Stimulated activated CD4-positive, alpha-beta T cell treated with anti-CD3 and anti-CD28 coated beads, TNF-alpha, amount 100 ng/mL, for 1 hour (primary cell): ENCODE measurements at places on chromosomes 2 and 18.

DNA sequence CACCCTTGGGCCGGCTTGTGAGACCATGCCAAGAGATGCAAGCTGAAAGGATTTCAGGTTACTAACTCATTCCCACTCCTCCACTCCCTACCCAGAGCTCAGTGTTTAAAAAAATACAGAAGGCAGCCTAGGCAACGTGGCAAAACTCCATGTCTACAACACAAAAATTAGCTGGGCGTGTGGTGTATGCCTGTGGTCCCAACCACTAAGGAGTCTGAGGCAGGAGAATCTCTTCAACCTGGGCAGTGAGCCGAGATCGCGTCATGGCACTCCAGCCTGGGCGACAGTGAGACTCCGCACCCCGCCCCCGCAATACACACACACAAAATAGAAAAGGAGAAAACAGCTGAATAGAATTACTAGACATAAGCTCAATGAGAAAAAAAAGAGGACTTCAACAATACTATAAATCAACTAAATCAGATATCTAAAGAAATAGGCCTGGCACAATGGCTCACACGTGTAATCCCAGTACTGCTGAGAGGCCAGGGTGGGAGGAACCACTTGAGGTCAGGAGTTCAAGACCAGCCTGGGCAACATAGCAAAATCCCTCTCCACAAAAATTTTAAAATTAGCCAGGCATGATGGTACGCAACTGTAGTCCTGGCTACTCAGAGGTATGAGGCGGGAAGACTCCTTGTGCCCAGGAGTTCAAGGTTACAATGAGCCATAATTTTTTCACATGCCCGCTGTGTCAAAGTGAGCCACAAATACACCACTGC lies 10.1 kb downstream of the IWS1 start:
- no peak for DNase-seq

- DNase-seq: no peak
Measured at GRCh38 chr18:37497853-37498518, 67.6 kb downstream of the CELF4 start.

DNA sequence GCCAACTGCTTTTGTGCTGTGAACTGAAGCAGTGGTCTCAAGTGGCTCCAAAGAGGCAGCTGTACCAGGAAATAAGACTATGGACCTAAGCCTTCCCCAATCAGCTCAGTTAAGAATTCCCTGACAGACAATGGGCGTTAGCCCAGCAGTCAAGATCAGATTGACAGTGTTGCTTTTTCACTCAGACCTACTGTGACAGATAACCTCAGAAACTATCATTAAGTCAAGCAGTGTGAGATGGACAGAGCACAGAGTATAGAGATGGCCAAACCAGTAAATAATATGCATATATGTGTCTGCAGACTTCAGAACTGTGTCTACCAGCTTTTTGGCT lies 215.3 kb downstream of the ZFP36L2 start:
- DNase-seq: no peak

GRCh38 chr2:234958746-234959395 lies 7.1 kb downstream of the SH3BP4 start:
- no peak for DNase-seq

- no peak for DNase-seq
Measured at GRCh38 chr2:18922276-18922675, 332.9 kb upstream of the NT5C1B start.

- no peak for DNase-seq
Measured at GRCh38 chr2:43469713-43470112, 126.1 kb downstream of the THADA start.

DNA sequence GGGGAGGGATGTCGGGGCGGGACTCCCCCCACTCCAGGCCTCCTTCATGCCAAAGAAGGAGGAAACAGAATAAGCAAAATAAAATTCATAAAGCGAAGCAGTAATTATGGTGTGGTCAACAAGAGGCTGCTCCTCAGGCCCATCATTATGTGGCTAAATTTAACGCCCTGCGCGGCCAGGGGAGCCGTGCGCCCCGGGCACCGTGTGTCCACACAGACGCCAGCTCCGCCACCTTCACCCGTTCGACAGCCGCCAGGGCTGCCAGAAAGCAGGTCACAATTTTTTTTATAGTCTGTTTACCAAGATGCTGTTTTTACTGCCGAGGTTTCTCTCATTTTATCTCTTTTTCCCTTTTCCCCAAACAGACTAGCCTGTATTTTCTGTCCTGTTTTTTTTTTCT lies 31.0 kb downstream of the NHEJ1 start:
- DNase-seq: no peak

- no peak for DNase-seq
Measured at GRCh38 chr2:230976671-230977171, 19.2 kb upstream of the SPATA3 start.

GRCh38 chr2:71655498-71655897 lies 202.1 kb downstream of the DYSF start:
- no peak for DNase-seq

DNA sequence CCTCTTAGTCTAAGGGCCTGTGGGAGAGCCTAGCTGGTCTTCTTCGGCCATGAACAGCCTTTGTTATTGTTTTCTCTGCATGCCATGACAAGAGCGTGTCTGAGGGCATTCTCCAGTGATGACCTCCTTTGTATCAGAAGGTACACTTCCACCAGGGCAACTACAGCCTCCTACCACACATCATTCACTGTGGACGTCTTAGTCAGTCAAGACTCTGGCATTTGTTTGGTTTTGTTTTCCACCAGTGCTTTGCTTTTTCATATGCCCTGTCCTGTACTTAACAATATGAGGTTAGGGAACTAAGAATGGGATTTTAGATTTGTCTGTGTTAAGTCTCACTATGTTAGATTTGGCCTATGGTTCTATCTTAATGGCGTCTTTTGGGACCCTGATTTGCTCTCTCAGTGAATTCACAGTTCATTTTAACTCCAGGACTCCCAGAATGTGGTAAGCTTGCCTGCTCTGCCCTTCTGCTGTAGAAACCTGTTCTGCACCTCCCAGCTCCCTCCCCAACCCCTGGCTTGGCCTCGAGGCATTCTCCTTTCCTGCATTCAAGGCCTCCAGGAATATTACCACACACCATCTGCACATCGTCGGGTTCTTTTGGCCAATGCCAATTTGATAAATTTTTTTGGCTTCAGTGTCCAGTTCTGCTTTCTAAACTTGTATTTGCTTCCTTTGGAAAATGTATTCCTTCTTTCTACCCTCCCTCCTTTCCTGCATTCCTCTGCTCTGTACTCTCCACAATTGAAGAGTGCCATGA lies 42.8 kb upstream of the IL1R1 start:
- no peak for DNase-seq

GRCh38 chr18:5649439-5649838 lies 105.6 kb upstream of the EPB41L3 start:
- DNase-seq: no peak

DNA sequence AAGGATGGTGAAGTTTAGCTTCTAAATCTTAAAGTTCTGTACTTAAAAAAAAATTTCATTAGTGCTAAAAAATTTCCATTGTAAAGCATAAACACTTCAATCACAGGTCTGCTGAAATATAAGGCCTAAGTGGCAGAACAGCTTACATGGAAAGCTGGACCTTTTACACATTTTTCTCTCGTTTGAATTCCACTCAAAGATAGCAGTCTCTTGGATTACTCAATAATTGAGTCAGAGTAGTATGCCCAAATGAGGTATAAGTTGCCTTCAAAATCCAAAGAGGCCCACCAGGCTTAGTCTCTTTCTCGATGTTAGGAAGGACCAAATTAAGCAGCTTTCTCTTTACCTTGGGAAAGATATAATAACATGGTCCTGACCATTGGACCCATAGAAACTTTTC lies 220.4 kb upstream of the CWC22 start:
- no peak for DNase-seq

- no peak for DNase-seq
Measured at GRCh38 chr2:189873696-189874095, 89.4 kb downstream of the PMS1 start.

GRCh38 chr2:73896362-73897239 lies 3.8 kb downstream of the ACTG2 start:
- no peak for DNase-seq

- DNase-seq: no peak
Measured at GRCh38 chr18:57436965-57437333, 1.8 kb downstream of the ONECUT2 start.

DNA sequence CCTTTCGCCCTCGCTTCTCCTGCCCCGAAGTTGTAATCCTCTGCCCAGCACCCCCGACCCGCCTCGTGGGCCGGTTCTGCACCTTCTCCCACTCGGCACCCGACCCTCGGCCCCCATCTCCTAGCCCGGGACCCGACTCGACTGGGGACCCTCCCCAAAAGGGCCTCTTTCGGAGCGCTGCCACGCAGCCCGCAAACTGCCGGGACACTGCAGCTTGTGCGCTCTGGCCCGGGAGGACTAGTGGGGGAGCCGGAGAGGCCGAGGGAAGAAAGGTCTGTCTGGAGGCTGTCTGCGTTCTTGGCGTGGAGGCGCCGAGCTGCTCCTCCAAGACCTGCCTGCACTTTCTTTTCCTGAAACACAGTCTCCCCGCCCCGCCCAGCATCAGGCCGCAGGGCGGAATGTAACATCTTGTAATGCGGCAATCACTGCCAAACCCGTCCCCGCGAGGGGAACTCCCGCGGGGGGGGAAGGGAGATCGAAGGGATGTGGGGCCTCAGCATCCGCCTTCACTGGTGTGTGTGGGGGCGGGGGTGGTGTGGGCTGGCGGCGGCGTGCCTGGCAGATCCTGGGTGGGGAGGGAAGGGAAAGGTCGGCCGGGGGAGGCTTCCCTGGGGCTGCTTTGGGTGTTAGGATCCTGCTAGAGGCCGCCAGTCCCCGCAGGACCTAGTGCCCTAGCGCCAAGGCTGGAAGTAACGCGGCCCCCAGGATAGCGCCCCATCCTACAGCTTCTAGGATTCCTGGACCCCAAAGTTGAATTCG lies 7.4 kb downstream of the DLX2 start:
- DNase-seq: peak; percentile 62

GRCh38 chr2:239763433-239764097 lies 261.6 kb downstream of the NDUFA10 start:
- no peak for DNase-seq

DNA sequence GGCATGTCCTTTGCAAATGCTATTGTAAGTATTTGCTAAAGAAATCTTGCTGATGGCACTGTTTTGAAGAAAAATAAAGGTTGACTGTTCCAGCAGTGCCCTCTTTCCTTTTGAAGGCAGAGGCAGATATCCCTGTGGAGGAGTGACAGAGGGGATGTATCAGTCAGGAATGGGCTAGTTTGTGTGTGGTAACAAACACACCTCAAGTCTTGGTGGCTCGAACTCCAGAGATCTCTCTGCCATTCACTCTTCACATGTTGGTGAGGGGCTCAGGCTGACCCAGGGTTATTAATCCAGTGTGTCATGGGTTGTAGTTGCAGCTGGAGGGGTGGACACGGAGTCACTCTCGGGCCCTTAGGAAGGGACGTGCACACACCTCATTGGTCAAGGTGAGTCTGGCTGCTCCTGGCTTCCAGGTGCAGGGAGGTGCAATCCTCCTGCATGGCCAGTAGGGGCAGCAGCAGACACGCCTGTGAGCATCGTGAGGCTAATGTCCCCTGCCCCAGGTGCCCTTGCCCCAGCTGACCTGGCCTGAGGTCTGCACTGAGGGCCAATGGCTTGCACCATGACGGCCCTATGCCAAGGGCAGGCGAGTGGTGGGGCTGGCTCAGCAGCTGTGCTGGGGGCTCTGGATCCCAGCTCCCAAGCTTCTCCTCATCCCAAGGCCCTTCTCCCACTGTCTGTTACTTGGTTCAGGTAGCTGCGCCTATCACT lies 146.5 kb downstream of the ASB1 start:
- no peak for DNase-seq

DNA sequence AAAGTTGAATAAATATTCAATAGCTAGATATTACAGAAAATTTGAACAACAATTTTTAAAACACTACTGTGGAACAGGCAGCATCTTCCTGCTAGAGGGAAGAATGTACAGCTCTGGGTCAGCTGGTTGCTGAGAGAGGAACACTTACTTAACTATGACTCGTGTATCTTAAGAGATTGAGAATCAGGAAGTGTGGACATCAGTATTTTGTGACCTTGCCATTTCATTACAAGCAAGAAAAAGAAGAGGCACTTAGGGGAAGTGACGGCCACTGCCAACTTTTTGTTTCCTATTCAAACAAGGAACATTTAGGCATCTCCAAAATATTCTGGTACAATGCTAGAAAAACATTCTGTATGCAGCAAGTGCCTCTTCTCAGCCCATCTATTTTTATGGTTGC lies 45.9 kb downstream of the ITPRID2 start:
- DNase-seq: no peak

DNA sequence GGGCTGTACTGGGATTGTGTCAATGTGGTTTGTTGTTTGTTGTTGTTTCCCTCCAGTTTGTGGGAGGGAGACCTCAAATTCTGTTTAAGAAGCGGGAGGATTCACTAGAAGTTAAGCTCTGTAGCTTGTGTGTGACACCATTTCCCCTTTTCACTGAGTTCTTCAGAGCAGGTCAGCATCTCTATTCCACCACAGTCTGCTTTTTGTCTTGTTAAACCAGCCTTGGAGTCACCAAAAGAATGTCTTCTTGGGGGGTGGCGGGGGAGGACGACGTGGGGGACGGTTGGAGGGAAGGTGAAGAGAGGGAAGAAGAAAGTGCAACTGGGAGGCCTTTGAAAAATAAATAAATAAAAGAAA lies 2.3 kb upstream of the BCL11A start:
- DNase-seq: no peak

DNA sequence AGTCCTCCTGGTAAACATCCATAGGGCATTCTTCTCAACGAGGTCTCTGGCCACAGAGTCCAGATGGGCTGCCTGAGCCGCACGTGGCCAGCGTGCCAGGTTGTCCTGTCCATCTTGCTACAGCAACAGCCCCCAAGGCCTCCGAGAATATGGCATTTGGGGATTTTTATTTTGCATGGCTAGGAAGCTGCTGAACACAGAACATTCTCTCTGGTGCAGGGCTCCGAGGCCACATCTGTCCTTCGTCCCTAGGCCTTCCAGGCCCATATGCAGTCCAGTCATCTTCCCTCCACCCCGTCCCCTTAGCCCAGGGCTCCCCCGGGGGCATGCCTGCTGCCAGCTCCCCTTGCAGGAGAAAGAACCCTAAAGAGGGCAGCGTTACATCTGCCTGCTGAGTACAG lies 2.3 kb downstream of the HDAC4 start:
- DNase-seq: no peak

DNA sequence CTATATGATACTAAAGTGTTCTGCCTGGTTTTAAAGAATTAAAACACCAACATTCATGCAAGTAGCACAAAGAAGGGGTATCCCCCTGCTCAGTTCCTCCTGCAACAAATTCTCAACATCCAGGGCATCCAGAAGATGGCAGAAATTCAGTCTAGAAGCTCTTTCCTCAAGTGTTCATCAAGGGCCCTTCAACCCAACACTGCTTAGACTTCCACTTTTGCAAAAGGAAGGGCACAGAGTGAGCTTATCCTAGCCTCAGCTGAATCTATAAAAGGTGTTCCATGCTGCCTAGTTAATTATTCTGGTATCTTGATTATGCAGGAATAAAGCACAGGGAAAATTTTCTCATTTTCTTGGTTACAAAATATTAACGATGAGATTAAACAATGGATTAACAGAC lies 275.8 kb upstream of the CRIM1 start:
- DNase-seq: no peak

DNA sequence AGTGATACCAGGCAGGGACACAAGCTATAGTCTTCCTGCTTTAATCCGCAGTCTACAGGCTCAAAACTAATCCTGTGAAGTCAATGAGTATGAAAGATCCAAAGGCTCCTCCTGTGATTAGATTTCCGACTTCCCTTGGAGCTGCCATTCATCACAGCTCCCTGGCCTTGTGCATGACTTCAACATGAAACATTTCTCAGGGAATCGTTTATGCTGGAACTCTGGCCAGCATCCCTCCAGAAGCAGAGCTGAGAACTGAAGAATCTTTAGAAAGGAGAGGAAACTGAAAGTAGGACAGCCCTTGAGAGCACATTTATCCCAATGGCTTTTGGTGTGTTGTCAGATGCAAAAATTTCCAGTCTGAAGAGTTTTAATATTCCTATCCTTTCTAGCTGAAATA lies 84.3 kb upstream of the SESTD1 start:
- no peak for DNase-seq
